ENCODE measurements at places on chromosomes 1 and 21.

- no peak for DNase-seq
These were observed 29.1 kb upstream of the SRP9 start for GRCh38 chr1:225748529-225748928.

- no peak for DNase-seq
These were observed 32.6 kb downstream of the SLC16A1 start for GRCh38 chr1:112923234-112923958.

- DNase-seq = no peak
These were observed 22.8 kb downstream of the AKT3 start for GRCh38 chr1:243827206-243827605.

GRCh38 chr1:77281491-77282186, at the start of gene AK5:
Gene AK5, plus strand, starts transcription at chr1:77282019. Its CDS starts 295 bp downstream, at chr1:77282314.
- no peak for DNase-seq

GRCh38 chr1:38923607-38924006, 18.0 kb downstream of the RHBDL2 start:
- no peak for DNase-seq

DNA sequence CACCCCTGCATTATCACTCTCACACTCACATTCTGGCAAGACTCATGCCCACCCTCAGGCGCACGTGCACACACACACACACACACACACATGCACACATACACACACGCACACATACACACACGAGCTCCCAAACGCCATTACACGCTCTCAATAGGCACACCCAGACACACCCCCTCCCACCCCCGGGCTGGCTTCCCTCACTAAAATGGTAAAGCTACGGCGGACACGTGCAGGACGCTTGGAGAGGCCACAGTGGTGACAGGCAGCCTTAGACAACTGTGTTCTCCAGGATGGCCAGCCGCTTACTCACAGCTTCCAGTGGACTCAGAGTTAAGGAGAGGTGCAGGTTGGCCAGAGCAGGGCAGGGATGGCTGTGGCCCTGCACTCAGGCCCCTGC, 10.1 kb downstream of the MATN1 start:
- no peak for DNase-seq

All from CD8-positive, alpha-beta memory T cell (primary cell).